GM20000 (cell line): ENCODE measurements at places on chromosomes 3 and 15.

GRCh38 chr15:25543196-25543595 lies 104.4 kb upstream of the UBE3A start:
- no peak for DNase-seq

GRCh38 chr3:145620486-145620885 lies 540.5 kb downstream of the PLOD2 start:
- DNase-seq = no peak

DNA sequence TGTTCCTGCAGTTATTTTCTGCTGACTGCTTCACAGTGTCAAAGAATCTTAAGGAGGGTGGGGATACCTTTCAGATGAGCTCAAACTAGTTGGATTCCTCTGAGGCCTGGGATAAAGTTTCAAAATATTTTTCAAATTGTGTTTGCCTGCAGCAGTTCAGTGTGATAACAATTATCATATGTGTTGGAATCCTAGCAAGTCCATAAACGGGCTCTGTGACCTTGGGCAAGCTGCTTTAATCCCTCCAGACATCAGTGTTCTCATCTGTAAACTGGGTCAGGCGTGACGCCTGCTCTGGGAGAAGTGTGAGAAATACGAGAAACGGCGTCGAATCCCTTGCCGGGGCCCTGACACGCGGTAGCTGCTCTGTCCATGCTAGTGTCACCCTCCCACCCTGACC lies 153.5 kb downstream of the UACA start:
- DNase-seq = no peak

- no peak for DNase-seq
These were observed 243.4 kb downstream of the IGSF11 start for GRCh38 chr3:118791246-118791645.

GRCh38 chr3:17182166-17182565 lies 297.4 kb downstream of the PLCL2 start:
- DNase-seq = peak; percentile 41

DNA sequence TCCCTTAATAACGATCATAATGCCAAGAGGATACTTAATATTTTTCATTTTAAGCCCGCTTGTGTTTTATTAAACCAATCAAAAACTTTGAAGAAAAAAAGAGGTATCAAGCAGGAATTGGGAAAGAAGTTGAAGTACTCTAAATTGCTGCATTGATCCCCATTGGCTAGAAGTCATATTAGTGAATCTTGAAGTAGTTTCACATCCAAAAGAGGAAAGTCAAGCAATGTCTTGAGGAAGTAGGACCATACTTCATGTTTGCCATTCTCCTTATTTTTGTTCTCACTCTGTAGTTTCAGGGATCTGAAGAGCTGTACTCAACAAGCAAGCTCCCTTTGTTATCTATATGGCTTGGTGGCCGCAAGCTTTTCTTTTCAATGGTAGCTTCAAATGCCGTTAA lies 2.2 kb downstream of the SCAANT1 start:
- no peak for DNase-seq

DNA sequence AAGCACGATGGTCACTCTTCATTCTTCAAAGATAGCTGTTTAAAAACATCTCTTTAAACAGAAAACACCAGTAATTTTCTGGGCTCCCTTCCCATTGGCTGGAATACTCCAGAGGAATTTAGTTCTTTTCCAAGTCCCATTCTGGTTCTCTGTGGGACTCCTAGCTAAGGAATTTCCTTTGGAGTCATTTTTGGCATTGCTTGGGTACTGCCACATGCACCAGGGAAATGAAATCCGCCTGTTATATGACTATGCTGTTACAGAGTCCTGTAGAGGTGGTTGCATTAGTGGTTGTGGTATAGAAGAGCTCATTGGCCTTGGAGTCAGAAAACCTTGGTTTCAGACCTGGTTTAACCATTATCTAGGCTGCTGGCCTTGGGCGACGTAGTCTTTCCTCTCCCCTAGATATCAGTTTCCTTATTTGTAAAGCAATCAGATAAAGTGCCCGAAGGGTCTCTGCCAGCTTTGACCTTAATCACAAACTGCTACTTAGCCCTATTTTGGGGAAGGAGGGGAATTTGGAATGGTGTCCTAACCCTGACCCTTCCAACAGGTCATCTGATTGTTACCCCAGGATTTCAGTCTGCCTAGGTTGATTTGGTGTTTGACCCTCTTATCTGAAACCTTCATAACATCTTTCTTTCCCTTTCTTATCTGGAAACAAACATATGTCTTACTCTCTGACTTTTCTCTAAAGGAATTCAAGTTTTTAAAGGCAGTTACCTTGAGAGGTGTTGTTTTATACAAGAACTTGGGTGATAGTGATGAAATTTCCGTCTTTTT lies 13.4 kb downstream of the RTP1 start:
- DNase-seq = no peak

GRCh38 chr15:34206011-34206410 lies 3.9 kb downstream of the KATNBL1 start:
- DNase-seq = no peak

GRCh38 chr3:165347526-165347925 lies 151.3 kb upstream of the SLITRK3 start:
- DNase-seq = no peak

DNA sequence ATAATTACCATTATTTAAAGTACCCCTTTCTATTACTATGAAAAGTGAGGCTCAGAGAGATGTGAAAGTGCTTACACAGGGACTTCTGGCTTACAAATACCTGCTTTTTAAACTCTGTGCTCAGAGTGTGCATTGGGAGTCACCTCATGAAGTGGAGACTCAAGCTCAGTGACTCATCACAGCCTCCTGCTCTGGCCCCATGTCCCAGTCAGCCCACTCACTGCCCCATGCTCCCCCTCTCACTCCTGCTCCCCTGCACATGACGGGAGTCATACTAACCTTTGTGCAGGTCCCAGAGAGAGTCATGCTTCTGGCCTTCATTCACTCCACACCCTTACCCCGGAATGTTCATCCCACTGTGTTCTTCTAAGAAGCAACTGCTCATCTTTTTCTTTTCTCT lies 20.2 kb downstream of the CCR1 start:
- peak; percentile 46 for DNase-seq

- DNase-seq = no peak
These were observed 11.0 kb downstream of the C3orf22 start for GRCh38 chr3:126547721-126548120.

DNA sequence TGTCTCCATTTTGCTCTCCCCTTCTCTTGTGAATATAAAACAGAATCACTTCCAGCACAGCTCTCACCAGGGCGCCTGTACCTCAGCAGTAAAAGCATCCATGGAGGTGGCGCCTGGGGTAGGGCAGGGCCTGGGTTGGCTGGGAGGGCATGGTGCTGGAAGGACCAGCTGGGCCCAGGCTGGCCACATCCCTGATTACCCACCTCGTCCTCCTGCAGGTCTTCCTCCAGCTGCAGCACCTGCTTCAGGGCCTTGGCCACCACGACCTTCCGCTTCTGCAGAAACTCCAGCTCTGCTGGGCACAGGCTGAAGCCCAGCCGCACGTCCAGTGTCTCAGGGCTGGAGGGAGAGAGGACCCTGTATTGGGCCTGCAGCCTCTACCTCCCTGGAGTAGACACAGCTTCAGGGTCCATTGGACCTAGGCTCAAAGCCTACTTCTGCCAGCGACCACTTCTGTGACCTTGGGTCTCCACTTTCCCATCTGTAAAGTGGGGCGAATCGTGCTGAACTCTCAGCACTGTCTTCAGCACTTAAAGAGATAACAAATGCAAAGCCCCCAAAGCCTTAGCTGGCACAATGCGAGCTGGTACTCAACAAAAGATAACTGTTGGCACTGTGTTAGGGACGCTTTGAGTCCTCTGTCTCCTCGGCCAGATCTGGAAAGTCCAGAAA lies 23.8 kb downstream of the PLA2G4E start:
- DNase-seq = no peak

- DNase-seq = peak; percentile 80
These were observed 70.7 kb downstream of the SLC12A8 start for GRCh38 chr3:125141596-125142419.

DNA sequence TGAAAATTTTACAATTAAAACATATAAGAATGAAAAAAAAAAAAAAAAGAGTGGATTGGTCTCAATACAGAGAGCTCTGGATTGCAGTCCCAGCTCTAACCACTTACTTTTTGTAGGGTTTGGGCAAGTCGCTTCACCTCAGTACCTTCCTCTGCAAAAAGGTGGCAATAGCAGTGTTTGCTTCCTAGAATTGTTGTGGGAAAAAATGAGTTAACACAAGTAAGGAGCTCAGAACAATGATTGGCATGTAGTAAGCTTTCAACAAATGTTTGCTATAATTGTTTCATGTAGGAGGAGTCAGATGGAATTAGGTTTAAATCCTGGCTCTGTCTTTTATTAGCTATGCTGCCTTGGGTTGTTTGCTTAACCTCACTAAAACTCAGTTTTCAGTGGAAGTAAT lies 425.2 kb upstream of the TBL1XR1 start:
- no peak for DNase-seq

GRCh38 chr15:101773496-101774100 lies 29.7 kb upstream of the OR4F6 start:
- no peak for DNase-seq

- no peak for DNase-seq
These were observed 660.9 kb upstream of the CBLB start for GRCh38 chr3:106529738-106530137.

GRCh38 chr15:39788108-39788507 lies 5.5 kb upstream of the FSIP1 start:
- DNase-seq = peak; percentile 32

- DNase-seq = no peak
These were observed 35.8 kb downstream of the COL8A1 start for GRCh38 chr3:99674086-99674789.

DNA sequence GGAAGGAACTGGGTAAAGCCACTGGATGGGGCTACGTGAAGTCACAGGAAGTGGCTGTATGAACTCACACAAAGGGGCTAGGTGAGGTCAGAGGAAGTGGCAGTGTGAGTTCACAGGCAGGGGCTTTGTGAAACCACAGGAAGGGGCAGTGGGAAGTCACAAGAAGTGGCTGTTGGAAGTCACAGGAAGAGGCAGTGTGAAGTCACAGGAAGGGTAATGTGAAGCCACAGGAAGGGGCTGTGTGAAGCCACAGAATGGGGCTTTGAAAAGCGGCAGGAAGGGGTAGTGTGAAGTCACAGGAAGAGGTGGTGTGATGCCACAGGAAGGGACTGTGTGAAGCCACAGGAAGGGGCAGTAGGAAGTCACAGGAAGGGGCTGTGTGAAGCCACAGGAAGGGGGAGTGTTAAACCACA lies 34.6 kb downstream of the GASK1A start:
- DNase-seq = no peak

DNA sequence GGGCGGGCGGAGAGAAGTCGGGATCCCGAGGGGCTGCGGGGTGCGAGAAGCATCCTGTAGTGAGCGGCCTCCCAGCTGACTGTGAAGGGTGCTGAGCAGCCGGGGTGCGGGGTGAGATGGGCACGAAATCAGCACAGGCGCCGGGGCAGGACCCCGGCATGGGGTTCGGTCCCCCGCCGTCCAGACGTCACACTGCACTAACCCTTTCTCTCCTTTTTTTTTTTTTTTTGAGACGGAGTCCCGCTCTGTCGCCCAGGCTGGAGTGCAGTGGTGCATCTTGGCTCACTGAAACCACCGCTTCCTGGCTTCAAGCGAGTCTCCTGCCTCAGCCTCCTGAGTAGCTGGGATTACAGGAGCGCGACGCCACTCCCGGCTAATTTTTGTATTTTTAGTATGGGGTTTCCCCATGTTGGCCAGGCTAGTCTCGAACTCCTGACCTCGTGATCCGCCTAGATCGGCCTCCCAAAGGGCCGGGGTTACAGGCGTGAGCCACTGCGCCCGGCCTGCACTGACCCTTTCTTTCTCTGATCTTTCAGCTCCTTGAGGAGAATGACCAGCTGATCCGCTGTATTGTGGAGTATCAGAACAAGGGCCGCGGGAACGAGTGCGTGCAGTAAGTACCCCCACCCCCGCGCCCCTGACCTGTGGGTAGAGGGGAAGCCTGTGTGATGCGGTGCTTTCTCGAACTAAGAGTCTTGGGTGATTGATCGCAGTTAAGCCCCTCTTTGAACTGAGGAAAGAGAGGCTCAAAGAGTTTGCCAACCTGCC lies 513 bp downstream of the SS18L2 start:
- DNase-seq = no peak
